ENCODE measurements at places on chromosomes 11 and 22.

GRCh38 chr11:70105755-70106571 lies 27.8 kb downstream of the ANO1 start:
- no peak for DNase-seq

- no peak for DNase-seq
Measured at GRCh38 chr22:50498322-50498890, 9.1 kb downstream of the LMF2 start.

- DNase-seq: no peak
Measured at GRCh38 chr11:5767056-5767455, 13.0 kb downstream of the OR52N4 start.

GRCh38 chr11:133942577-133942976 lies 14.2 kb downstream of the IGSF9B start:
- DNase-seq: no peak

DNA sequence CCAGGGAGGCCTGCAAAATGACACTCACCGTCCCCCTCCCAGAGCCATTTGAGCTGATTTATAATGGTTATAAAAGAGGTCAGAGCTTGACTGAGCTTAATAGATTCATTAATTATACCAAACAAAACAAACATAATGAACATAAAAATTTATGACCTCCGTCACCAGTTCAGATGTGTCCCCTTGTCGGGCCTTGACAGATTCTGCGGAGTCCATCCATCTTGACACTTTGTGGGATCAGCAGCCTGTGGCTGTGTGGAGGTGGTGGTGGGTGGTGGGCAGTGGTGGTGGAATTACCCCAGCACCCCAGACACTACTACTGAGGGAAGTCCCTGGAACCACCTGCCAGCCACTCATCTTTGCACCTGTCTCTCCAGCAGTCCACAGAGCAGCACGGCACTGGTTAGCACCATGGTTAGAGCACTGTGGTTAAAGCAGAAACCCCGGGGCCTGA lies 83.5 kb downstream of the DSCAML1 start:
- DNase-seq: no peak

- DNase-seq: no peak
Measured at GRCh38 chr11:20529757-20530156, 69.7 kb upstream of the SLC6A5 start.

DNA sequence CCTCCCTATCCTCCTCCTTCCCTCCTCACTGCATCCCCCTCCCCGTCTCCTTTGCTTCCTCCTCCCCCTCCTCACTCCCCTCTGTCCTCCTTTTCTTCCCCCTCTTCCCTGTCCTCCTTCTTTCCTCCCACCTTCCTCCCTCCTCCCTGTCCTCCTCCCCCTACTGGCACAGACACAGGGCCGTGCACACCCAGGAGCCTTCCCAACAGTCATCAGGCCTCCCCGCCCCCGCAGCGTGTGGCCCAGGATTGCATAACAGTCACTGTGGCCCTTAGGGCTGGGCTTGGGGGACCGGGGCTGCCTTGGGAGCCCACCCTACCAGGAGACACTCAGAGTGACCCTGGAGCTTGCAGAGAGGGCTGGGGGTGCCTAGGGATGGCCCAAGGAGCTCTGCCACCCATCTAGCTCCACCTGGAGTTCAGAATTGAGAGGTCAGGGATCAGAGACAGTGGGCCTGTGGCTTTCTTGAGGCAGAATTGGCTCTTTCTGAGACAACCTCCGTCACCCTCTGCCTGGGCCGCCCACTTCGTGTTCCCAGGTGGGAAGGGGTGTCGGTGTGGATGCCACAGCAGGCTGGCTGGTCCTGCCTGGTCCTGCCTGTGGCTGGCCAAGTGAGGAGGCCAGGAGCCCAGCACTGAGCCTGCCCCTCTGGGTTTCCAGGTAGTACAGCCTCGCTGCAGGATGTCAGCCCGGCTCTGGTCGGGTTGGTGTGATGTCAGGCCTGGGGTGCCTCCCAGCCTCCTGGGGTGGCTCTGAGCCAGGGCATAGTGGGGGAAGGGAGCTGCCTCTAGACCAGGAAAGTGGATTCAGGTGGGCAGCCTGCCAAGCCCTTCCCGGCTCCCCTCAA lies 1.6 kb downstream of the SPI1 start:
- DNase-seq: no peak

DNA sequence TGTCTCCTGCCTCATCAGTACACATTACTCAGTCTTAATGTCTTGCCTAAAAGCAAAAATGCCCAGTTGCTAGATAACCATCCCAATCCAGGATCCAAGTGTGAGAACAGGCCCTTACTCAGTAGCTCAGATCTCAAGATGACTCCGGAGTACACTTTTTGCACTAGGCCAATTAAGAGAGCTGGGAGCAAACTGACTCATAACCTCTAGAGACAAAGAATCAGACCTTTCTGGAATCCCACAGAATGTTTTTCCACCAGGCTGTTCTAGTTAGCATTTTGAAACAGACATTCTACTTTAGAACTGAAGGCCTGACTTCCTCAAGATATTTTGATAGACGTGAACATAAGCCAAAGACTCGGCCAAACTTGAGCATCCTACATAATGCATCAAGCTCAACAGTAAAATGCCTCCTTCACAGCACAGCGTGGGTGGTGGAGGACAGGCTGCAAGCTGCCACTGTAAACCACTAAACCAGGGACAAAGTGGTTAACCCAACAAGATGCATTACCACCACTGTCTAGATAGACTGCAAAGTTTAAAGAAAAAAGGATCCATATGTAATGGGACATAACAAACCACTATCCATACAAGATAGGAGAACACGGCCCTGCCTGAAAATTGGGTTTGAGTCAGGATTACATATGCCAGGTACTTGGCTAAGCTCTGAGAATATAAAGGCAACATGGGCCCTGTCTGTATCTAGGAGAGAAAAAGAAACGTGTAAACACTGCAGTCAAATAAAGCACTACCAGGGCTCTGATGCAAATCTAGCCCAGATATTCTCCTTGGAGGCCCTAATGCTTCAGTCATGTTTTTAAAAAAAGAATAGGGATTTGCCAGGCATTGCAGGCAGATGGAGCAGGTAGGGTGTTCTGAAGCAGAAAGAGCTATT lies 48.3 kb downstream of the MYH9 start:
- DNase-seq: no peak

DNA sequence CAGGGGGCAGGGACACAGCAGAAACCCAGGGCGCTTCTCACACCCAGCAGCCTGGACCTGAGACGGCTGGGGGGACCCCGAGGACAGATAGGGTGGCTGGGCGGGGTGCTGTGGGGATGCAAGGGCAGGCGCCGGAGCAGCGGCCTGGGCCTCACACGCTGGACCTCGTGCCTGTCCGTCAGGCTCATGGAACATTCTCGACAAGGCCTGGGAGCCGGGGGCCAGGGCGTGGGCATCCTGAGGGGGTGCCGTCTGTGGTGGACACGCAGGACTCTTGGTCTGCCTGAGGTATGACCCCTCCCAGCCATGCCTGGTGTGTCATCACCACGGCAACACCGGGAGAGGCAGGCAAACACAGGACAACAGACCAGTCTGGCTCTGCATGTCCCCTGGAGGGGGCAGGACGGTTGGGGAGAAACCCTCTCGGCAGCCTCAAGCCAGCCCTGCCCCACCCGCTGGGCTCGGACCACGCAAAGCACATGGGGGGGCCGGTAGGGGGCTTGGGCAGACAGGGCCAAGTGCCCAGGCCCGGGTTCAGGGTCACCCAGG lies 21.4 kb downstream of the MRPL23 start:
- DNase-seq: no peak

DNA sequence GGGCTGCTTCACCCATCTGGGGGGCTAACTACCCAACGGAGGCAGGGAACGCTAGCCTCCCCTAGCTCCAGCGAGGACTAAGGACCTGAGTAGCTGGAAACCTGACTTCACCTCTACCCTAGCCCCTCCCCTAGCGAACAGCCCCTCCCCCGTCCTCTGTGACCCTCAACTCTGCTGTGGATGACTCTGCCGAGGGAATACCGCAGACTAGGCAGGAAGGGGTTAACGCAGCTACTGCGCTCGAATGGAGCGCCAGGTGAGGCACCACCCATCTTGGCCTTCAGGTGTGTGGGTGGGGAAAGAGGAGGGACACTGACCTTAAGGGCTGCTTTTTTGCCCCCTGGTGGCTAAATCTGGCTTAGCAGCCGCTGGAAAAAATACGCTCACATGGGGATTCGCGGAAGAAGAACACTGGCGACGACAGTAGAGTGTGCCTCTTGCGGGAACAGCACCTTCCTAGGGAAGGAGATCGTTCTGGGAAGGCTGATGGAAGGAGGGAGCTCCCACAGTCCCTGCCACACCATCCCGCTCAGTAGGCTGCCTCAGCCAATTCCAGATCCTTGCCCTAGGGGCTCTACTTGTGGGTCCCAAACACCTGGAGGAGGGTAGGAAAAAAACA lies 4.5 kb upstream of the BCL9L start:
- DNase-seq: peak; percentile 71

DNA sequence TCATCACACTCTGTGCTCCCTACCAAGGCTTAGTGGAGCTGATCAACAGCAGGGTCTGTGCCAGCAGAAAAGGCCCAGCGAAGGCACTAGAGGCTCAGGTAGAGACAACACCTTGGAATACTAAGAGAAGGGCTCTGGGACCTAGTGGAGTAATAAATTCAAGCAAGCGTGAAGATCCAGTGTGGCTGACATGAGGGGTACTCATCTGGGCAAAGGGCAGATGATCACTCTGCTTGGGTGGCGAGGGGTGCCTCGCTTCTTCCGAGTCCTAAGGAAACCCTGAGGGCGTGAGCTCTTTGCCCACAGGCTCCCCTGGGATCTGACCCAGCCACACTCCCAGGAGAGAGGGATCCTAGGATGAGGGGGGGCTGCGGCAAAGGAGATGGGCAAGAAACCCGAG lies 3.5 kb upstream of the TPBGL start:
- DNase-seq: no peak

DNA sequence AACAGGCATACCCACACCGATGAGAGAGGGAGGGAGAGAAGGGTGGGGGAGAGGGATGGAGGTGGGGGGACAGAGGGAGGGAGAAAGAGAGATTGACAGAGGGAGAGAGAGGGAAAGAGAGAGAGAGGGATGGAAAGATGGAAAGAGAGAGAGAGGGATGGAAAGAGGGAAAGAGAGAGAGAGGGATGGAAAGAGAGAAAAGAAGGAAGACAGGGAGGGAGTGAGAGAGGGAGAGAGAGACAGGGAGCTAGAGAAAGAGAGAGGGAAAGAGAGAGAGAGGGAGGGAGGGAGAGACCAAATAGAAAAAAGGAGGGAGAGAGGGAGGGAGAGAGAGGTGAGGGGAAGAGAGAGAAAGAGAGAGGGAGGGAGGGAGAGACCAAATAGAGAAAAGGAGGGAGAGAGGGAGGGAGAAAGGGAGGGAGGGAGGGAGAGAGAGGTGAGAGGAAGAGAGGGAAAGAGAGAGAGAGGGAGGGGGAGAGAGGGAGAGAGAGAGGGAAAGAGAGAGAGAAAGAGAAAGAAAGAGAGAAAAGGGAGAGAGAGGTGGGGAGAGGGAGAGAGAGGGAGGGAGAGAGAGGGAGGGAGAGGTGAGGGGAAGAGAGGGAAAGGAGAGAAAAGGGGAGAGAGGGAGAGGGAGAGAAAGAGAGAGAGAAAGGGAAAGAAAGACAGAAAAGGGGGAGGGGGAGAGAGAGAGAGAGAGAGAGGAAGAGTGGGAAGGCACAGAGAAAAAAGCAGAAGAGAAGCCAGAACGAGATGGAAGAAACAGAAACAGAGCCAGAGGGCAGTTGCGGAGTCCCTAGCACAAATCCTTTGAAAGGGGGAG lies 23.8 kb downstream of the MB start:
- DNase-seq: no peak

GRCh38 chr11:2207212-2207611 lies 35.6 kb upstream of the TH start:
- DNase-seq: no peak

DNA sequence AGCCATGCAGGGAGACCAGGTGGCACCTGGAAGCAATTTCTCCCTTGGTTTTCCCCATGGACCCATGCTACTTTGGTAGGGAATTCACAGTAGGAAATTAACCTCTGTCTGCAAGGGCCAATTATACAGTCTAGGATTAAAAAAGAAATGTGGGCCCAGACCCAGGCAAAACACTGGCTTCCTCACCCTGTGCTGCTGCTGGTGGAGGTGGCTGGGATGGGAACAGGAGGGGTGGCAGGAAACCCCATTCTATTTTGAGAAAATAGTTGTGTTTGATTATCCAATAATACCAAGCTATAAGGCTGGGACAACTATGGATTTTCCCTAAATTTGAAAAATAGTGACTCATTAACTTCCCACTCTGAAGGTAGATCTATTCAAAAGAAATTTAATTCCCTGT lies 417.0 kb upstream of the NARS2 start:
- no peak for DNase-seq

DNA sequence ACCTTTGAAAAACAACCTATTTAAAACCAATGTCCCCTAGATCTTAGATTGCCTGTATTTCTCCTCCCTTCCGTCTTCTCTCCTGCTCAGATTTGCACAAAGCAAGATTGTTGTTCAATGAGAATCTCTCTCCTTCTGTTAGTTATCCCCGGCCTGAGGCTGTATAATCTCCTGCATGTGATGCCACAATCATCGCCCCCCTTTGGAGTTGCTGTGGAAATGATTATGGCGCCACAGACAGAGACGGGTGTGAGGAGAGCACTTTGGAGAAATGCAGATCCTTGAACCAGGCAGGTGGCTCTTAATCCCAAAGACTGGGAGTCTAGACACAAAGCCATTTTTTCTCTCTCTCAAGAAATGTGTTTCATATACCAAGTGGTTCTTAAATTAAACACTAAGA lies 941.3 kb downstream of the OPCML start:
- no peak for DNase-seq

- DNase-seq: no peak
Measured at GRCh38 chr11:77470971-77471370, 2.9 kb downstream of the PAK1 start.

DNA sequence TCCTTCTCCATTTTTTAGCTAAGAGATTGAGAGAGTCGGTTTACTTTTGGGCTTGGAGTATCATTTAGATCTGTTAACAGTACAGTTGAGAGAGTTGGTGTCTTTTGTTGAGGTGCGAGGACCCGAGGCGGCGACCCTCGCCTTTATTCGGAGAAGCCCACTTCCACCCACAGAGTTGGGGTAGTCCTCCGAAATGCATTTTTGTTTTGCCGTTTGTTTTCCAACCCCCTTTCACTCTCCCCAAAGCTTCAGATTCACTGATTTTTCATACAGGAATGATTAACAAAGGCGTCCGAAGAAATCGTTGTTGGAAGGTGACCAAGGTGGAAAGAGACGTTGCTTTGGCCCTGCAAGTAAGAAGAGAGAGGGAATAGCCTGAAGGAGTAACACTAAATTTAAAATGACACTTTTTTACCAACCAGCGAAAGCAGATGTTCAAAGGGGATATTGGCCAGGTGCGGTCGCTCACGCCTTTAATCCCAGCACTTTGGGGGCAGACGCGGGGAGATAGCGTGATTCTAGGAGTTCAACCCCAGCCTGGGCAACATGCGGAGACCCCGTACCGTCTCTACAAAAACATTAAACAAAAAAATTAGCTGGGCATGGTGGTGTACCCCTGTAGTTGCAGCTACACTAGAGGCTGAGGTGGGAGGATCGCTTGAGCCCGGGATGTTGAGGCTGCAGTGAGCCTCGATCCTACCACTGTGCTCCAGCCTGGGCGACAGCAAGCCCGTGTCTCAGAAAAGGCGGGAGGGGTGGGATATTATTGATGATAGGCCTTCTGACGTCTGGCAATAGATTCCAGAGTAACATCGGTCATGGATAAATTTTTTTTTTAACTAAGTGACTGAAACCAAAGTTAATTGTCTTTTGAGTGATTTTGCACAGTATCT lies 899 bp upstream of the RAB30 start:
- no peak for DNase-seq

Data from GM12892 (cell line).